SK-N-SH (cell line): ENCODE measurements at places on chromosomes 2 and 18. TPM values are rescaled to one million over a fixed set of nuclear protein-coding genes. Genes with fewer than 3 reads are reported as not detected.

DNA sequence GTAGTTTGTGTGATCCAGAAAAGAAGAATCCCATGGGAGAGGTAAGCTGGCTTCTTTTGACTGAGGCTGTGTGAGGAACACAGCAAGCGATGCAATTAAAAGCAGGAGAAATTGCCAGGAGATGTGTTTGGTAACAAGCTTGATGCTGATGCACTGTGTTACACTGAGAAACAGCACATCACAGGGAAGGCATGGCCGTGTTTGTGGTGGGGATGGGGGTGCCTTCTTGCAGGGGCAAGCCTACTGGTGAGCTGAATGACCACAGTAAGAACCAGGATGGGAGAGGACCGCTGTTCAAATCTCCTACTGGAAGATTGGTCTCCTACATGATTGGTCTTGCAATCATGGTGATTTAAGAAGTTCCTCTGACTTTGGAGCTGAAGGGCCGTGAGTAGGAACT is 477.7 kb upstream of the HS6ST1 start:
- DNase-seq: no peak

- no peak for DNase-seq
These were observed 108.1 kb upstream of the MSTN start for GRCh38 chr2:190170673-190171072.

GRCh38 chr18:54611816-54612215 is 20.8 kb downstream of the DYNAP start:
- DNase-seq: no peak

DNA sequence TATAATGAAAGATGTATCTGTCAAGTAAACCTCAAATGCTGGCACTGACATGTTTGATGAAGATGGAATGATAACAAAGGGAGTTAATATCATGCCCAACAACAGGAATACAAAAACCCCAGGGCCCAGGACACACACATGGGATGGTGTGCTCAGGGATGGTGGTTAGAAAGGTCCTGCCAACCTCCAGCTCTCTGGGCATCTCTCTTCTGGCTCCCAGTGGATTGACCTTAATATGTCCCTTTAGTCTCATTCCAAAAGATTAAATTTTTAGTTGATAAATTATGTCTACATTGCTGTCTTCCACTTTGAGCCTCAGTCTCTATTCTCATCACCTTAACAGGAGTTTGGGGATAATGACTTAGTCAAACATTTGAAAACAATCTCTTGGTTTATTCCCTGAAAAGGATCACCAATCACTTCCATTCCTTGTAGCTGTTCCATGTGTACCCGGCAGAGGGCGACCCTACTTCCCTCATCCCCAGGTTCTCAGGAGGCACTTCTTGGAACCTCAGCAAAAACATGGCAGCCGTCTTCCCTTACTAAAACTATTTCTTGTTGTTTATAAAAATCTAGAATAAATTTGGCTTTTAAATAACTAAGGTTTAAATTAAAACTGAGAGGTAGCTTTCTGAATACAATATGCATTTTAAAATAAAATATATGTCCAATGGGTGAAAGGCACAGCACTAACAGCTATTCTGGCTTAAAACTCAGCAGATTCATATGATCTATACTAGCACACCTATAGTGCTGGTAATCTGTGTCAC is 29.6 kb downstream of the MCEE start:
- peak; percentile 79 for DNase-seq

DNA sequence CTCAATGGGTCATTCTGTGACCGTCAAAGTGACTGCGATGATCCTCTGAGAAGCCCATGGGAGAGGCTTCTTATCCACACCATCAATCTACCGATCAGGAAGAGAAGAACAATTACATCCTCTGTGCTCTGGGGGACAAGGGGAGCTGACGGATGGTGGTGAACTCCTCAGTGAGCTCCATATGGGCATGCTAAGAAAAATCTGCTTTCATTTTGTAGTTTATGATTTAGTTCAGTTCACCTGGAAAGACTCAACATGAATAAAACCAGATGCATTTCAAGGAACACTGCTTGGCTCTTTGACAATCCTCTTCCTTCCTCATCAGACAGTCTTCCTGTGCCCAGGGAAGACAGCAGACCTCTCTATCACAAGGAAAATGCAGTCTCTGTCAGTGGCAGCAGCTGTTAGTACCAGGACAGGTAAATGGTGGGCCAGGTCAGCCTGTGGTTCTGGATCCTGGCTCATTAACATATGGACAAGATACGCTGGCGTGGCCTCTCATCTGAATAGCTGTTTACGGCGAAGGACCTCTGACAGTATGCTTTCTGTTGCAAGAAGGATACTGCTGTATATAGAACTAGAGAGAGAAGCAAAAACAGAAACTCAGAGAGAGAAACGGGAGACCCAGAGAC is 176.9 kb downstream of the BCL2 start:
- peak; percentile 71 for DNase-seq

- DNase-seq: no peak
These were observed 43.0 kb upstream of the KCNE4 start for GRCh38 chr2:223008956-223009355.

DNA sequence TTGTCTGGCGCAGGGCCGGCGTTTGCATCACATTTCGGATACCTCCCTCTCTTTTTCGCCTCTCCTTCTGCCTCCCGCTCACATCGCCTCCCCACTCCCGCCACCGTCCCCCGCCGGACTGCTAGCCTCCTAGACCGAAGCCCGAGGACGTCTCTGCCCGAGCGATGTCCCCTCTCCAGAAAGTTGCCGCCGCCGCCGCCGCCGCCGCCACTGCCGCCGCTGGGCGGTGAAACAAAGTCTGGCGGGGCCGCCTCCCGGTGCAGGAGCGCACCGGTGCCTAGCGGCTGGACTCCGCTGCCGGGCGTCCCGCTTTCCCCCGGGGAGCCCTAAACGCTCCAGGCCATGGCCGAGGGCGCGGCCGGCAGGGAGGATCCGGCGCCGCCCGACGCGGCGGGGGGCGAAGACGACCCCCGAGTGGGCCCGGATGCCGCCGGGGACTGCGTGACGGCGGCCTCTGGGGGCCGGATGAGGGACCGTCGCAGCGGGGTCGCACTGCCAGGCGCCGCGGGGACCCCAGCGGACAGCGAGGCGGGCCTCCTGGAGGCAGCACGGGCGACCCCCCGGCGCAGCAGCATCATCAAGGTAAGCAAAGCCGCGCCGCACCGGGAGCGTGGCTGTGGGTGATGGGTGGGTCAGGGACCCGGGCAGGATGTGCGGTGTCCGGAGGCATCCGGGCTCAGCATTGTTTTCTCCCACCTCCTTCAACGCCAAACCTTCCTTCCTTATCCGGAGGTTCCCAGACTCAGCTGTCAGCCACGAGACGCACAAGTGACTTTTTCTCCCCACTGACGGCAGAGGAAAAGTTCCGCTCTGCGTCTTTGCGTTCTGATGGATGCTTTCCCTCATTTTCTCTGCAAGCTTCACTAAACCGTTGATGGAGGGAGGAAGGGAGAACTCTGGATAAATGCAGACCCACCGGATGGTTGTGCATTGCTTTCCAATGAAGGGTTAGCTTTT is 643 bp downstream of the PLCL1 start:
- DNase-seq: peak; percentile 72

GRCh38 chr18:11488175-11488574 is 121.2 kb upstream of the SLC35G4 start:
- DNase-seq: no peak

DNA sequence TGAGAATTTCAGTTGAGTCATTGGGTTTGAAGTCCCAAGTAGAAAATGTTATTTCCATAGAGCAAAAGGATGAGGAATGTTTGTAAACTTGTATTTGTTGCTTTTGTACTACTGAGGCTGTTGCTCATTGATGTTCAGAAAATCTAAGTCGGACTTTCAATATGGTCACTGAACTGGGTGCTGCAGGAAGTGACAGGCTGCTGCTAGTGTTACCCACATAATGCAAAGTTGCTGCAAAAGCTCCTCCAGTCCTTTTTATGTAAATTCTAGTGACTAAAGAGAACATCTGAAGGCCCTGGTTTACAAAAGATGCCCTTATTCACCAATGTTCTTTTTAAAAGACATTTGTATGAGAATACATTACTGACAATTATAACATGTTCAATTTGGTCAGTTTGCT is 131.1 kb upstream of the FAM98A start:
- DNase-seq: no peak

DNA sequence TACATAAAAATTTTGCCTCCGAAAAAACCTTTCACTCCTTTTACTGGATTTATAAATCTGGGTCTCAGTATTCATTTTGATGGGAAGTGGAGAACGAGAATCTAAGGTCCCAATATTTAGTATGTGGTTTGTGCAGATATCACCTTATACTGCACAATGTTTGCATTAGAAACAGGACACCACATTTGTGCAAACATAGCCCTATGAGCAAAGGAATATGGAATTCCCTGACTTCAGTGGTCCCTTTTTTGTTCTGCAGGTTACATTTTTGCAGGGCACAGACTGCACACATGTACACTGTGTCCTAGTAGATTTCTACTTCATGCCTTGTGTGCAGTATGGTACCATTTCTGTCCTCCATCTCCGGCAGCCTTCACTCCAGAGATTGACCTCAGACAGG is 130.0 kb downstream of the CDH19 start:
- no peak for DNase-seq

The GALNT14 gene
- 1.6 and 1.8 TPM in 2 replicates for polyA plus RNA-seq

The TMEM17 gene
- polyA plus RNA-seq: 5.5 and 8.6 TPM in 2 replicates
